ENCODE measurements at places on chromosomes 12 and 14.

- no peak for DNase-seq
Observed at GRCh38 chr12:115474539-115475353, 790.8 kb upstream of the TBX3 start.

DNA sequence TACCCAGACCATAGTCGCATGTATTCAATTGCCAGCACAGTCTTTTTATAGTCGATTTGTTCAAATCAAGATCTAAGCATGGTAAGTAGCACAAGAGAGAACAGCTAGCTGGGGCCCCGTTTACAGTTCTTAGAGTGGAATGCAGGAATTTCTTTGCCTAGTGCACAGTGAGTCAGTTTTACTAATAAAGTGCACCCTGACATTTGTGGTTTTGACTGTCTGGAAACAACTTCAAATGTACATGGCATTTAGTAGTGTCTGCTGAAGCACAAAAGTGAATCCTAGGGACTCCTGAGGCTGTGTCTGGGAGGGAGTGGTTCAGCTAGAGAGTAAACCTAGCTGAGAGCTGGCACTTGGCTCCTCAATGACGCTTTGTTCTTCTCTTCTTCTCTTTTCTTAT, 64.9 kb downstream of the TMX1 start:
- no peak for DNase-seq

DNA sequence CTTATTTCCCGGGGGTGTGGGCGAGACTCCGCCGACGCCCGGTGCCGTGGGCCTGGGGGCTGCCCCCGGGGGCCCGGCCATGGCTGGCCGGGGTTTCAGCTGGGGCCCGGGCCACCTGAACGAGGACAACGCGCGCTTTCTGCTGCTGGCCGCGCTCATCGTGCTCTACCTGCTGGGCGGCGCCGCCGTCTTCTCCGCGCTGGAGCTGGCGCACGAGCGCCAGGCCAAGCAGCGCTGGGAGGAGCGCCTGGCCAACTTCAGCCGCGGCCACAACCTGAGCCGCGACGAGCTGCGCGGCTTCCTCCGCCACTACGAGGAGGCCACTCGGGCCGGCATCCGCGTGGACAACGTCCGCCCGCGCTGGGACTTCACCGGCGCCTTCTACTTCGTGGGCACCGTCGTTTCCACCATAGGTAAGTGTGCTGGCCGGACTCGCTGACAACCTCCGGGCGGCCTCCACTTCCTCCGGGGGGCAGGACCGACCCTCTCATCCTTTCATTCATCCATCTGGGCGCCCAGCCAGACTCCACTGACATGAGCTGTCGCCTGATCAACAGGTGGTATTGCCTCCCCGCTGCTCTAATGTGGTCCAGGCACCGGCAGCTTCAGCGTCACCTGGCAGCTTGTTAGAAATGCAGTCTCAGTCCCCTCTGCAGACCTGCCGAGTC, 467 bp downstream of the KCNK13 start:
- peak; percentile 26 for DNase-seq

DNA sequence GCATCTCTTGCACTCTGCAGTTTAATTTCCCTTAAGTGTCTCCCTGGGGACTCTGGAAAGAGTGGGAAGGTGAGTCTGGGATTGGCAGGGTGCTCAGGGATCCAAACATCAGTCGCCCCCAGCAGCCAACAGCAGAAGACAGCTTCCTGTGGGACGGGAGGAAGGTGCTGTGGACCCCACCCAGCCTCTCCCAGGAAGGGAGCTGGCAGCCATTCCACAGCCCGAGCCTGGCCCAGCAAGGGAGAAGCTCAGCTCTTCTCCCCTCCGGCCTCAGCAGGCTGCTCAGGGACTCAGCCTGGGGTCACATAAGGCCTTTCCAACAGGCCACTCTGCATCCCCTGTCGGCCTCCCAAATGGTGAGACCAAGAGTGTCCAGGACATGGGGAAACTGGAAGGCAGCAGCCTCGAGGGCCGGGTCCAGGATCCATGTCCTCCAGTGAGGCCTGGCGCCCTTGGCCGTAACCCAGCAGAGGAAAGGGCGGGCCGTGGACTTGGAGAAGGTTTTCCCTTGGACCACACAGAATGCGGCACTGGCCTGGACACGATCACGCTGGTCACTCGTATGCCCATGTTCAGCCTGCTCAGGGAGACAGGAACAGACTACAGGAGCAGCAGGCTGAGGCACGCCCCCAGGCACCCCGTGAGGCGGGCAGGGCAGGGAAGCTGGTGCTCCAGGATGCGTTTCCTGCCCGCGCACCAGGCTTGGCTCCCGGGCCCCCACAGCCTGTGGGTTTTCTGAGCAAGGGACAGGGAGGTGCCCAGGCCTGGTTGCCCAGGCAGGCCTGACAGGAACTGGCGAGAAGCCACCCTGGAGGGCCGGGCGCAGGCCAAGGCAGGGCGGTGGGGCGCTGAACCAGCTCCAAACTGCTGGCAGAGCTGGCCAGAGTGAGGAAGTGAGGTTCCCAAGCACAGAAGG, 3.5 kb downstream of the XRCC3 start:
- DNase-seq, result no peak

GRCh38 chr12:29533815-29534489, 36.5 kb upstream of the OVCH1 start:
- no peak for DNase-seq

DNA sequence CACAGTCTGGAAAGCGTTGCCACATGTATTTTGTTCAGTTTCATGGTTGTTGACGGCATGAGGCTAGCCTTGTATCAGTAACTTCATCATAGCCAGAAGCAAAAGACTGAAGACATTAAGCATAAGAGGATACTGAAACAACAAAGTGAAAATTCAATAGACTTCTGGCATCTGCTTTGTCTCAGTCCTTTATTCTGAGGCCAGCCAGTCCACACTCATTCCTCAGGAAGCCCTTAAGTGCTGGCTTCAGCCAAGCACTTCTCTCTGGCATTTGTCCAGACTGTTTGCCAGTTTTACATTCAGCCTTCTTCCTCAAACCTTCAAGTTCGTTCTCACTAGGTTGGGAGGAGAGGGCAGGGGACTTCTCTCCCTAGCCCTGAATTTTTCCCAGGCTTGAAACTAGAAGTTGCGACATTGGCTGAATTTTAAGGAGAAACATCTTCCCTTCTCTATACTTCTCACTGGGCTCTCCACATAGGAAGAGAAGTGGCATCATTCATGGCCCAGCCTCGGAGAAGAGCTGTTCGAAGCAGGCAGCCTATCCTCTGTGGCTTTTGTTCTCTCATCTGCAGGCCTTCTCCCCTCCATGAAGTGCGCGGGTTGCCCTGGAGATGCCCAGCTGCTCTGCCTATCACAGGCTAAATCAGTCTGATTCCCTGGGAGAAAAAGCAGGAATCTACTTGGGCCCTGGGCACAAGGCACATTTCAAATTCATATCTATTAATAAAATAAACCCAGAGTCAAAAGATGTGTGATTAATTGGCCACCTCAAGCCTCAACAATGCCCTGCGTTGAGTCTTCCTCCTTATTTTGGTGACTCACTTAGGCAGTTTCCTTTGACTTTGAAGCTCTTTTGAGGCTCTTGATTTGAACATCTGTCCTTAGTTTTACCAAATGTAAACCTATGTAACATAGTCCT, 130.9 kb upstream of the PLEKHA5 start:
- no peak for DNase-seq

DNA sequence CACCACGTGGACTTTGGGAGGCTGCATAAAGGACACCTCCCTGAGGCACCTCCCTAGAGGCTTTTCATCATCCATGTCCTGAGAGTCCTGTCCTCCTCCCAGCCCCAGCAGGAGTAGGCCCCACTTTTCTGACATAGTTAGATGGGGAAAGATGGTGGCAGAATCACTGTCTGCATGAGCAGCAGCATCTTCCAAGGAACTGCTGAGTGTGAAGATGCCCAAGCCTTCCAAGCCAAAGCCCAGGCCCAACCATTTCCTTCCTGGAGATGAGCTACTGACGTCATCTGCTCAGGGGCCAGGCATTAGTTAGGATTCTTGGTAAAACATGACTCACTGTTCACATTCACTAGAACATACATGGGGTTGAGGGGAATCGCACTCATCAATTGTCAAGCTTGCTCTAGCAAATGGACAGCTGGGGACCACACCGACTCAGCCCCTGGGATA, 37.3 kb downstream of the VDR start:
- no peak for DNase-seq

DNA sequence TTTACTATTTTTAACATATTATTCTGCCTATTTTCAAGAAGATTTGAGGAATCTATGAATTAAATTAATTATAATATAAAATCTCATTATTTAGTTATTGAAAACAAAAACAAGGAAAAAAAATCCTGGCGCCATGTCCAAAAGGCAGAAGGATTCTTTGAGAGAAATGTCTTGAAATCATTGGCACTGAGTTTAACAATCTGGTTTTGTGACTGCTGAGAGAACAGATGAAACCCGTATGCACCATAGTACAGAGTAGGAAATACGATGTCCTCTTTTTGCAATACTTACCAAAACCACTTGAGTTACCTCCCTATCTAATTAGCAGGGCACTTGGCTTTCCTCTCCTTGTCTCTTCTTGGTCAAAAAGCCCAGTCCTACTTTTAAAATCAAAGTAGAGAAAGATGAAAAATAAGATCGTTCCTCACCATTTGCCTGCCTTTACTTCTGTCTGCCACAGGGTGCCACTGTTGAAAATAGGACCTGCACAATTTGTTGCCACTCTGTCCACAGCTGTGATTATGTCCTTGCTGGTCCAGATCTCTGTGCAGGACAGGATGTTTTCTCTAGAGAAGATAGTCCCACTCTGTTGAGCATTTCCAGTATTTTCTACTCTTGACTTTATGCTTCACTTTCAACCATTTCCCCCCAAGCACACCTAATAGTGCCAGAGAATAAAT, 179.7 kb downstream of the PDZRN4 start:
- no peak for DNase-seq

GRCh38 chr12:32181498-32182175, 75.0 kb downstream of the BICD1 start:
- no peak for DNase-seq

DNA sequence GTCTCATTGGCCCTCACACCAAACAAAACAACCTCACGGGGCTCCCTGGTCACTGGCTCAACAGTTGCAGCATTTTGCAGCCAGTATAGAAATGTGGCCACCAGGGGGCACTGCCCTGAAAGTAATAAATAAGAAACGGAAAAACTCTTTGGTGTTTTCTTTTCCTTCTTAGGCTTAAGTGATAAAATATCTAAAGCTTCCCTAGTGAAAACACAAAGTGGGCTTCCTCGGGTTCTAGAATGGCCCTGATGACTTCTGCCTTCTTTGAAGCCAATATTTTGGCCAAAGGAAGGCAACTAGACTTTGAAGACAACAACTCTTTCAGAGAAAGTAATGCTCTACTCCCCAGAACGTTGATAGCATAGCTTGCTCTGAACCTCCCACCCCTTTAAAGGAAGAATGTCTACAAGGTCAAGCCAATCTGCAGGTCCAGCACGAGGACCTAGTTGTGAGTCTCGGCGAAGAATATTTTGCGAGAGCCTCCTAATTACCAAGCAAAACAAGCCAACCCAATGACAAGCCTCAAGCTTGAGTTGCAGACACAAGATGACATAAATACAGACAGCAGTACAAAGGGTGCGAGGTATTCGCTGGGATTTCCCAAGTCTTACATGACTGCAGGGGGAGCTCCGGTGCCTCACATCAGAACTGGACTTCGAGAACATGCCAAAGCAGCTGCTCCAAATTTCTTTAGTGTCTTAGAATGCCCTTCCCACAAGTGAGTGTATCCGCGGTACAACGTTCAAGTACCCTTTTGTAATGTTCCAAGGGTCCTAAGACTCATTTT, 2.6 kb downstream of the ITPK1 start:
- DNase-seq, result peak; percentile 78

DNA sequence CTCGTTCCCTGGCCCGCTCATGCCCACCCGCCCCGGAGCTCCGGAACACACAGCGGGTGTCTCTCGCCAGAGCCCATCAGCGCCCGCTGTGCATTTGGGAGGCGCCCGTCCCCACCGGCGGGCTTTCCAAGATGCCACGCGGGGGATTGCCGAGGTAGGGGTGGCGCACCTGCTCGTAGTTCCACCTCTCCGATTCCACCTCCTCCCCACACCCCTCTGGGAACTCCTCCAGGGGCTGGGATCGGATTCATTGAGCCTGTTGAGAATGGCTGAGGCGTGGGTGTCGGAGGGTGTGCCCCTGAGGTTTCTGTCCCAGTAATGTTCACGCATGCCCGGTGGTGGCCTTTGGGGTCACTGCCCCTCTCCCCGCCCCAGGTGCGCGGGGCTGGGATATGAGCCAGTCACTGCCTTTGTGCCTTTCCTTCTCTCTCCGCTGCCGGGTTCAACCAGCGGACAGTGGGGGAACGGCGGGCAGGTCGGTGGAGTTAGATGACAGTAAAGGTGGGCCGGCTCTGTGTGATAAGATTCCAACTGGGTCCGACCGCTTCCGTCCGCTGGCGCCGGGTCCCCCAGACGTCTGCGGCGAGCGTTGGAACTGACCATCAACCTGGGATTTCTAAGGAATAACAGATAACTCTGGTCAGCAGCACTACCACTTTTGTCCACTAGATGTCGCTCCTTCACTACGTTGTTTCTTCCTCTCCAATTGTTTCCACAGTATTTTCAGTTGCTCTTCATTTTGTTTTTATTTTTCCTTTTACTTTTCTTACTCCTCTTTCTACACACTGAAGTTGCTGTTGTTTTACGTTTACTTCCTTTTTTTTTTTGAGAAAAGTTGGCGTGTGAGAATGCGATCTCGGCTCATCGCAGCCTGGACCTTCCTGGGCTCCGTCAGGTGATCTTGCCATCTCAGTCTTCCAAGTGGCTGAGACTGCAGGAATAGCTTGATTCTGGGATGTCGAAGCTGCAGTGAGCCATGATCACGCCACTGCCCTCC, 178.1 kb upstream of the ALG10B start:
- peak; percentile 72 for DNase-seq

DNA sequence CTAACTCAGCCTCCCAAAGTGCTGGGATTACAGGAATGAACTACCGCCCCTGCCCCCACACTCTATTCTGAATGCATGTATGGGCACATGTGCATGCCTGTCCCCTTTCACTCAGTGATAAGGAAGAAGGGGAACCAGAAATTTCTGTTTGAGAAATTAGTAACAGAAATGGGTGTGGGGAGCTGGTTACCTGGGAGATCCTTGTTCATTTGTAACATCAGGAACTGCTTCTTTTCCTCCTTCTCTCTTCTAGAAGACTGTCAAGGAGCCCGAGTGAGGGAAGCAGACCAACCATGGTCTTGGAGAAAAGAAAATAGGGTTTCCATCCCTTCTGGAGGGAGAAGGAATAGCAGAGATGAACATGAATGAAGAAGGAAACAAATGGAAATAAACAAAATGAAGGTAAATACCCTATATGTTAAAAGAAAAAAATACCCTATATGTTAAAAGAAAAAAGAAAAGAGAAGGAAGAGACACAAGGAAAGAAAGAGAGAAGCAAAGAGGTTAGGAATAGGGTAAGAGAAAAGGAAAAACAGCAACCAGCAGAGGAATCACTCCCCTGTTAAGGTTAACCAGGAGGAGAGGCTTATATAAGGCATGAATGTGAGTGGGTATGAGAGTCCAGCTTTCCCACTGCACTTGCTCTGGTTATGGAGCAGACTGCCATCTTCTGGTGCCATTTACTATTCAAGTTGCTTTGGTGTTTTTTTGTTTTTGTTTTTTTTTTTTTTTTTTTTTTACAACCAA, 3.3 kb downstream of the PPP1R3E start:
- DNase-seq, result peak; percentile 29

DNA sequence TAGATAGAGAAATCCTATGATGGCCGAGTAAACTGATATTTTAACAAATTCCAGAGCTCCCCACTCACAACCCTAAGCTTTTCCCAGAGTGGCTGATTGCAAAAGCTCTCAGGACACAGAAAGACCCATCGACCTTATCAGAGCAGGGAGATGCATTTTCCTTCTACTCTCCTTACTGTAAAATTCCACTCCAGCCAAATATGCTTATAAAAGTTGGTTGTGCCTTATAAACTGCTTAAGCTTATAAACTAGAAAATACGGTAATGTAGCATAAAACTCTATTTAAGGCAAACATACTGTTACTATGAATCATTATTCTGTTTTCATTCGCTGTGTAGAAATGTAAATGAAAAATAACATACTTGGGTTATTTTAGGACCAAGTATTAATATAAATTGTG, 41.6 kb upstream of the TRHDE start:
- no peak for DNase-seq
